Common myeloid progenitor, CD34-positive (primary cell): ENCODE measurements at places on chromosomes 1 and 21.

DNA sequence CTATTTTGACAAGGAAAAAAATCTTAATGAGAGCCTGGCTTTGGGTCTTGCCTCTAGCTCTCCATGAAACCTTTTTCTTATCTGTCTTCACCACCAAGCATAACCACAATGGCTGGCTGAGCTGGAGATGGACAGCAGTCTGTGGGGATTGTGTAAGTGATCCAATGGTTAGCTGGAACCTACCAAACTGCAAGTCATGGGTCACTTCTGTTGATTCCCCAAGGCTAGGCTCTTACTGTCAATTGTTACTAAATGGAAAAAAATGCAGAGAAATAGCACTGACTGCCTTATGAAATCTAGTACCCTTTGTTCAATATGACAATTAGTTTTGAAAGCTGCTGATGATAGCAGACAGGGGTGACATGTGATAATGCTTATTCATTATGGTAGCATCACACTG is 359.0 kb downstream of the ST6GALNAC3 start:
- peak; percentile 5 for DNase-seq

GRCh38 chr21:33033094-33033951 is 7.6 kb downstream of the OLIG2 start:
- DNase-seq = no peak

GRCh38 chr21:26659182-26659581 is 86.1 kb upstream of the CYYR1 start:
- DNase-seq = peak; percentile 25

GRCh38 chr1:44676484-44677200 is 2.1 kb downstream of the ARMH1 start:
- DNase-seq = peak; percentile 49

GRCh38 chr21:15514073-15514946 is 215.5 kb upstream of the USP25 start:
- DNase-seq = peak; percentile 46

DNA sequence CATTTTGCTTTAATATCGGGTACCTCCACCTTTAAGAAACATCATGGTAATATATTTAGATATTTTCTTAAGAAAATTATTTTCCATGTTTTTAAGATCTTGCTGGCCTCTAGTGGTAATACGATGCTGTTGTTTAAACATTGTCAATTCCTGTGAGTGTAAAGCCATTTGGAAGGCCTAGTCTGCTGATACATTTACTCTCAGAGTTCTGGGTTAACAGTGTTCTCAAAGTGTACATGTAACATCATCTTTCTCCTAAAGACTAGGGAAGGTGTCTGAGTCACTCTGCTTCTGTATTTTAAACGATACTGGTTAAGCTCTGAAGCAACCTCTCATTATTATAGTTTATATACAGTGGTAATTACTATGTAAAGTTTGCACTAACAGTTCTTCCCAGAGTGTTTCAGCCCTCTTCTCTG is 189.1 kb downstream of the RASAL2 start:
- peak; percentile 34 for DNase-seq
